Activated CD4-positive, alpha-beta T cell treated with anti-CD3 and anti-CD28 coated beads, Interleukin-2, Interleukin-6, amounts not matched to agents 100 ng/mL and 50 ng/mL, durations not matched to agents 16 hours and 8 hours (primary cell): ENCODE measurements at places on chromosomes 1 and 21.

DNA sequence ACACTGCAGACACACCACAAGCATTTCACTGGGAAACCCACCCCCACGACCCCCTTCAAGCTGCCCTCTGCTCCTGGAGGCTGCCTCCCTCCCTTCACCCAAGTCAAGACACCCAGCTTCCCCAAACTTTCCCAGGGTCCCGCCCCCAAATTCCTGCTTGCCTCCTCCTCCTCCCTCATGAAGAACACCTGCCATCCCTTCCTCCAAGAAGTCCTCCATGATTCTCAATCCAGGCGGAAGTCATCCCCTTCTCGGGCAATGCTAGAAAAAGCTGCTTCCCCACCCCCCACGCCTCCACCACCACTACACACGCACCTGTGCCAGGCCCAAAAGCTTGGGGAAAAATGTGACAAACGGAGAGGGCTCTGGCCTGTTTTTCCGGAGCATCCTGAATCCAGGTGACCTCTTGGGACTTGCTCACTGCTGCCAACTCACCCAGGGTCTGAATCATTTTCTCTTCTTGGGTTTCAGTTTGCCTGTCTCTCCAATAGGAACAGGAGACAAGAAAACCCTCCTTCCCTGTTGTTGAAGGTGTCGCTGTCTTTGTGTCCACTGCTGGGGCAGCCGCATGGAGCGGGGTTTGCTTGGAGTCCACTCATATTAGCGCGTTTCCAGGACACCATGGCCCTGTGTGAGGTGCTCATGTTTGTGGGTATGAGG is 101.0 kb upstream of the CASZ1 start:
- no peak for DNase-seq

DNA sequence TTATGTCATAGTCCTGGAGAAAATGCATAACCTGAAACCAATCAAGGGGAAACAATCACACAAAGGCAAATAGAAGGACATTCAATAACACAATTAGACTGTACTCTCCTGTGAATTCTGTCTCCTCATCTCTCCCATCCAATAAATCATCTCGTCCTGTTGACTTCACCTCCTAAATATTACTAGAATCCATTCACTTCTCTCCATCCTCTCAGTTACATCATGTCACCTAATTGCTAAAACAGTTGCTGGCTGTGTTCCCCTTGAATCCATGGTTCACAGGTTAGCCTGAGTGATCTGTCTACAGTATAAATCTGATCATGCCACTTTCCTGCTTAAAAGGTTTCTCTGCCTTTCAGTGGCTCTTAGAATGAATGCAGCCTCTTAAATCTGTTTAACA is 220.2 kb downstream of the TGFB2 start:
- DNase-seq = no peak

- peak; percentile 73 for DNase-seq
Observed at GRCh38 chr1:101238031-101238628, 1.3 kb downstream of the S1PR1 start.

GRCh38 chr1:36591278-36591677 is 108.6 kb upstream of the CSF3R start:
- DNase-seq = no peak

DNA sequence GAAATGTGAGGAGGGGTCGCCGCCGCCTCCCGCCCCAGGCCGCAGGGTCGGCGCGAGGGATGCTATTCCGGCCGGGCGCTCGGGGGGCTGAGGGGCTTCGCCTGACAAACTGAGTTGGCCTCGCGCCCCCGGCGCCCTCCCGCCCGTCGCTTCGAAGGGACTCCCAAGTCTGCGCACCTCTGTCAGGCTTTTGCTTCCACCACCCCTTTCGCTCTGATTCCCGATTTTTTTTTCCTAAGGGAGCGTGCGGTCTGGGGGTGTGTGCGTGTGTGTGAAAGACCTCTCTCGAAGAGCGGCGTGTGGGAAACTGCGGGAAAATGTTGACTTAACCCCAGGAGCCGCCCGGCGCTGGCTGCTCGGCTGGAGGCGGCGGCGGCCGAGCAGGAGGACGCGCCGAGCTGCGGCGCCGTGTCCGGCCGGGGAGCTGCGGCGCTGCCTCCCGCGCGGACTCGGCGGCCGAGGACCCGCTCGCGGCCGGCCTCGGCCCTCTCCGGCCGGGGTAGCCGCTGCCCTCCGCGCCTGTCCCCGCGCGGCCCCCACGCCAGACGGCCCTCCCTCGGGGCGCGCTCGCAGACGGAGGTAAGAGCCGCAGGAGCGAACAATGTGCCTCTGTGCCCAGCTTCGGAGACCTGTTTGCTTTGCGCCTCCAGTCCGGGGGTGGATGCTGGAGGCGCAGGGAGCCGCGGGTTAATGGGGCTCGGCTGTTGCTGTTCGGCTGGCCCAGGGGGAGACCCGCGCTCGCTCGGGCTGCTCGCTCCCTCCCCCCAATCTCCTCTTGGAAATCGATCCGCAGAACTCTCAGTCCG is 1.1 kb downstream of the ADGRL2 start:
- DNase-seq = no peak

DNA sequence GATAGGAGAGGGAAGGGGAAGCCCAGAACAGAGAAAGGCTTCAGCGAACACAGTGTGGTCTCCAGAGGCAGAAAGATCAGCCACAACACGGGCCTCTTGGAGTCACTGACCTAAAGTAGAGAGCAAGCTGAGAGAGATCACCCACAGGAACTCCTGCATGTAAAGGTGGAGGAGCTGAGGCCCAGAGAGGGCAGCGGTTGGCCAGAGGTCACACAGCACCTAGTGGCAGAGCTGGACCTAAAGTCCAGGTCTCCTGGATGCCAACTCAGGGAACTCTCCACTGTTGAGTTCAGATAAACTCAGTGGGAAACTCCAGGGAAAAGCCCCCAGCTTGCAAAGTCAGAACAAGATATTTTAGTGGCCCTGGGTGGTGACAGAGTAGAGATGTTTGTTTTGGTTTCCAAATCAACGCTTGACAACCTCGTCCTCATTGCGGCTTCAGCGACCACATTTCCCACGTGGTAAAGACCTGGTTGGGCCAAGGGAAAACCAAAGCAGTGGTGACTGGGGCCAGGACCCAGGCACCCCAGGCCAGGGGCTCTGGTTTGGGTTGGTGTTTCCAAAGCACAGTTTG is 4.6 kb downstream of the IFFO2 start:
- peak; percentile 94 for DNase-seq

DNA sequence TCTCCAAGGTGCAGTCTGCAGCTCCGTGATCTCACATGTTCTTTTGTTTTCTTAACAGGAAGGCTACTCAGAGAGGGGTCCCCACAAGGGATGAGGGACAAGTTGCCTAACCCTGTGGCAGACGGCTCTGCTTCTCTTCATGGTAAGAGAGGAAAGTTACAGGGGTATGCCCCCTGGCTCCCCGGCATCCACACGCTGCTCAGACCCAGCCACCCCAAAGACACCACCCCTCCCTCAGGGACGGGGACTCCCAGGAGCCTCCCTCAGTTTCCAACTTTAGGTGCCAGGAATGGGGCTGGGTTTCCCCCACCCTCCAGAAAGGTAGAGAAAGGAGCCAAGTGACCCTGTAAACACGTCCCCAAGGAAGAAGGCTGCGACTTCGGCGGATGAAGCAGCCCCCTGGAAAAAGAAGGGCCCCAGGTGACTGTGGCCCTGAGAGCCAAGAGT is 19.7 kb downstream of the OPTC start:
- DNase-seq = no peak

DNA sequence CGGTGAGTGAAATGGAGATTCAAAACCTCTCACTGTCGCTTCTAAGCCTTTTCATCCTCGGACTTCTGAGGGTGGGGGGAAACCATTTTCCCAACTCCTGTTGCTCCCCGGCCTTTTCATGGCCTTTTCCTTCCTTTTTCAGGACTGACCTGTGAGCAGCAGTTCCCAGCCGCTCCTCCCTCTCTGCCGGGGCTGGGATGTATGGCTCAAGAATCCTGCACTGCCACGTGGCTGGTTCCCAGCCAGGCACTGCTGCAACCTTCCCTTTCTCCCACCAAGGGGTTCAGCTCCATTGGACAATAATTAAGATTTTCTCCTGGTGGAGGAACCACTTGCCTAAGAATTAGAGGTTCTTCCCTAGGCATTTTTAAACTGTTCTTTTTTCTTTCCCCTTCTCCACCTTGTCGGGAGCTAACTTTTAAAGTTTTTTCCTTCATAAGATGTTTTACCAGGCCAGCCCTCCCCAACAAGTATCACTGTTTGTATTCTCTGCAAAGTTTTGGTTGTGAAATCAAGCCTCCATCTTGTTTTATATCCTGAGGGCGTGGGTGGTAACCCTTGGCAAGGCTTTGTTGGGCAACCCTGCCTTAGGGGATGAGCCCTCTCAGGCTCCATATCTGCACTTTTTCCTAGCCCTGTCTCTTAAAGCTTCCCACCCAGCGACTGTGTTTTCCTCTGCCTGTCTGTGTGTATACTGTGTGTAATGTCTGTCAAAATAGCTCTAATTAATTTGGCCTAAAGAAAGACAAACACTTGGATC is 1166.6 kb upstream of the ADGRL2 start:
- DNase-seq = no peak

DNA sequence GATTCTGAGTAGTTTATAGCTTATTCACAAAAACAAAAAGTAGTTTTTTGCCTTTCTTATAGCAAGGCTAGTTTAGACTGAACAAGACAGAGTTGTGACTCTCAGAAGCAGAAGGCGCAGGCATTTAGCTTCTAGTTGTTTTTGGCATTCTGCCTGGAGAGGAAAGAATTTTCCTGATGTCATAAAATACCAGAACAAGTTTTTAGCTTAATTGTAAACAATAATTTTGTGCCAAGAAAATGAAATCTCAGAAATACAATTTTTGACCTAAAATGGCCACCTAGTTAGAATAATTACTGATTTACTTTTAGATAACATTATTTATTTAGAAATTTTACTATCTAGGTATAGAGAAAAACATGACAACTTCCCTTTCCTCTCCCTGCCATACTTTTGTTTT is 1.0 kb downstream of the DNAJB4 start:
- no peak for DNase-seq

- no peak for DNase-seq
Observed at GRCh38 chr1:233668146-233668724, 54.3 kb downstream of the KCNK1 start.

DNA sequence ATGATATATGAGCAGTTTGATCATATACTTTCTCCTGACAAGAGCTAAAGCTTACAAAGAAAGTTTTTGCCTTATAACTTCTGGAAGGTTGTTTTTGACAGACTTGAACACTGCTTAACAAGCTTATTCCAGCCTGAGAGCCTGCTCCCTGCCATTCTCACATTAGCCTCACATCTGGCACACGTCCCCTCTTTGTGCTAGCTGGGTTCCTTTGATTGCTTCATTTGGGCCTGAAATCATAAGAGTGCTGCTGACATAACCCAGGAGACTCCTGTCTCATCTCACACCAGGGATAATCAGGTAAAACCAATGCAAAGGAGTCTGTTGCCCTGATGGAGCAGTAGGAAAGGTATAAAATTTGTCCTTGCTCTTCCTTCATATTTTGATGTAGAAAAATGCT is 1411.7 kb upstream of the B3GALT2 start:
- no peak for DNase-seq

- no peak for DNase-seq
Observed at GRCh38 chr1:218945050-218945449, 228.6 kb upstream of the LYPLAL1 start.

DNA sequence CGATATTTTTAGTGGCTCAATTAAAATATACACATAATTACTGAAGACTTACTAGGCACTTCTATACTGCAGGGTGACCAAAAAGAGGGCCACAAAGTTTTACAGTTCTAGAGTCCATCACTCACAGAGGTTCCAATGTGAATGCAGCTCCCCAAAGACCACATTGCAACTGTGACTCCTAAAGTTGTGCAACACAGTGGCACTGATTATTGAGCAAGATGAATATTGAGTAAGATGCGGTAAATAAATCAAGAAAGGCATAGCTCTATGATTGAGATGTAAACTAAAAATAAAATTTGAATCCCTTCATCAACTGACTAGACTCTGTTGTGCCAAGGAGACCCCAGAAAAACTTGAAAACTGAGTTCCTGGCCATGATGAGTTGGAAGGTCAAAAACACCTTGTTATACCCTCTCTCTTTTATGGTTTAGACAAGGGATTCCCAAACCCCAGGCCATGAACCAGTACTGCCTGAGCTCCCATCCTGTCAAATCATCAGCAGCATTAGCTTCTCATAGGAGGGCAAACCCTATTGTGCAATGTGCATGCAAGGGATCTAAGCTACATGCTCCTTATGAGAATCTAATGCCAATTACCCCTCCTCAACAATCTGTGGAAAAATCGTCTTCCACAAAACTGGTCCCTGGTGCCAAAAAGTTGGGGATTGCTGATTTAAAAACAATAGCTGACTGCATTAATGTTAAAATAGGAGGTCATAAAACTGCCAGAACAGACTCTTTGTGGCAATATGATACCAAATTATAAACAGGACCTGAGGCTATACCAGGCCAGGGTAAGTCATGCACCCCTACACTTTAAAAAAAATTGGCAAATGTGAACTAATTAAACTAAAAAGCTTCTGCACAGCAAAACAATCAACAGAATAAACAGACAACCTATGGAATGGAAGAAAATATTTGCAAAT is 94.3 kb downstream of the ADGRL4 start:
- no peak for DNase-seq

DNA sequence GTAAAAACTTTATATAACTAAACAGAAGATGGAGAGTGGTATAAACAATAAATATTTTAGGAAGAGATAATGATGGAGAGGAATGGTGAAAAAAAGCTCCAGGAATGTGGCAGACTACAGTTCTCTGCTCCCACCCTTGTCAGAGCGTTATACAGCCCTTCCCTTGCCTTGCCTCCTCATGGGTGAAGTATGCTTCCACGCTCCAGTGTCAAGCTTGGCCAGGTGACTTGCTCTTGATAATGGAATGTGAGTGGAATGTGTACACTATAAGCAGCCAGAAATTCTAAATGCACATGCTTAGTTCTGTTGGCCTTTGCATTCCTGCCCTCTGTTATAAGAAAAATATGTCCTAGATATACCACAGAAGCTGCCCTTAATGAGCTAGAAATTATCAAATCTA is 24.7 kb upstream of the POGK start:
- no peak for DNase-seq

- DNase-seq = no peak
Observed at GRCh38 chr1:239478069-239478468, 91.7 kb downstream of the CHRM3 start.

DNA sequence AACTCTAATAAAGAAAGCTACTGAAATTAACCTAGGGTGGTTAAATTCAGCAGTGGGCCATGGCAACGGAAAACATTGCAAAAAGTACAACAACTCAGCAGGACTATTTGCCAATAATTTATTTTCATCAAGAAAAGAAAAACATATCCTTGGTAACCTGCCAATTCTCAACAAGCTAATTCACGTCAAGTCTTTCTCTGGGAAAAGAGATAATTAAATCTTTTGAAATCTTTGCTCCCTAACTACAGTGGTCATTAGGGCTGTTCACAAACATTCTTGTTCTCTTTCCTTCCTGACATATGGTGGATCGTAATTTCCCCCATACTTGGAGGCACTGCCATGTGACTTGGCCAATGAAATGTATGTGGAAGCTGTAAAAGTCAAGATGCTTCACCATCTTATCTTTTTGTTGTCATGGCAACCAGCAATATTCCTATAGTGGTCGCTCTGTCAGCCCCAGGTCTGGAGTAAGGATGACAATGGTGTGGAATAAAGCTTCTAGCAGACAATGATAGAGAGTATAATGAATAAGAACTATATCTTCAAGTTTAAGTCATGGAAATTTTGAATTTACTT is 29.6 kb upstream of the ZNF326 start:
- no peak for DNase-seq
